ENCODE measurements at places on chromosomes 5 and 9.

GRCh38 chr5:4941957-4942830 is 197.9 kb upstream of the ADAMTS16 start:
- DNase-seq, result no peak

- peak; percentile 96 for DNase-seq
Measured at GRCh38 chr9:86126998-86127972, 27.9 kb upstream of the GOLM1 start.

- no peak for DNase-seq
Measured at GRCh38 chr5:59955241-59955640, 61.7 kb upstream of the PDE4D start.

- DNase-seq, result no peak
Measured at GRCh38 chr5:34574936-34575467, 81.1 kb upstream of the RAI14 start.

- no peak for DNase-seq
Measured at GRCh38 chr9:135201711-135202110, 114.2 kb downstream of the OLFM1 start.

GRCh38 chr5:116824751-116825438 is 250.3 kb upstream of the SEMA6A start:
- DNase-seq, result no peak

GRCh38 chr5:171311322-171312077 is 2.5 kb downstream of the TLX3 start:
- no peak for DNase-seq

DNA sequence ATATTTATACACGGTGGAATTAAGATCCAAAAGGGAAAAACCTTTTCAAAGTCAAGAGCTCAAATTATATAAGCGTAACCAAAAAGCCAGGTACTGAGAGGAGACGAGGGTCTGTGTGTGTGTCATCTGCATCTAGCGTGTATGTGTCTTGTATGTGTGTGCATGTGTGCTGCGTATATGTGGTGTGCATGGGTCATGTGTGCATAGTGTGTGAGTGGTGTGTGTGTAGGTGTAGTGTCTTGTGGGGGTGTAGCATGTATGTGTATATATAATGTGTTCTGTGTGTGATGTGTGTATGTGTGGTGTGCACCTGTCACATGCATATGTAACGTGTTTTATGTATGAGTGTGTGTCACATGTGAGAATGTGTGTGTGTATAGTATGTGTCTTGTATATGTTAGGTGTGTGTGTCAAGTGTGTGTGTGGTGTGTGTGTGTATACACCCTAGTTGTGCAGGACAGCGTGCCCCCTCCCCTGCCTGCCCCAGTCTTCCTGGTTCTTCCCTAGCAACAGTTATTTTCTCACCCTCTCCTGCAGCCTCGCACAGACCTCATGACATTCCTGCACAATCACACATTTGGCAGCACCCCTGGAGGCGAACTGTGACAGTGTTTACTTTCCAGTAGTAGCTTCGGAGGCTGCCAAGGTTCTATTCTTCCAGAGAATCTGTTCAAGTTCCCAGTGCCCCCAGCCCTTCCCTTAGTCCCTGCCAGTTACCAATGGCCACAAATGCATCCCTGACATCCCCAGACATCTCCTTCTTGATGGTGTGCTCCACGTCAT is 27.1 kb upstream of the TNIP1 start:
- DNase-seq, result no peak

DNA sequence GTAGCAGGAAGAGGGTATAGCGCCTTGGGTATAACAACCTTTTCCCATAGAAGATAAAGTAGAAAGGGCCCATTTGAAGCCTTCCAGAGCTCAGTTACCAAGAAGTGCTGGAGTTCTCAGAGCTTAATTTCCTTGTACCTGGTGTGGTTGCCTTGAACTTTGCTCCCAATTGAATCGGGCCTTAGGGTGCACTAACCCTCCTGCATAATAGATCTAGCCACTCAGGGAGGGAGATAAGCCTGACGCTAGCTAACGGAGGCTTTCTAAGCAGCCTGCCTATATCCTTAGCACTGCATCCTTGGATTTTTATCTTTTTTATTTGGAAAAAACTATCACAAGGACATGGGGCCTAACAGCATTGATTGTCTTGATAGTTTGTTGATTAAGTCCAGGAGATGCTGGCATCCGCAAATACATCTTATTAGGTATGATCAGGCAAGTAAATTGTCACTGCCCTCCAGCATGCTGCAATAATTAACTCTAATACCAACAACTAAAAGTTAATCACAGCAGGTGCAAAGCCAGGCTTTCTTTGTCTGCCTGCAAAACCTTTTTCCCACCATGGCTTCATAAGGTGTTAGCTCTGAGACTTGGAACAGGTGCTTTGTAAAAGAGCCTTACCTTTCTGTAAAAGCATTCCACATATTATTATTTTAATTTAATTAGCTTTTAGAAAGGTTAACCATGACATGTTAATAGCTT is 199.4 kb downstream of the SREK1 start:
- no peak for DNase-seq

- no peak for DNase-seq
Measured at GRCh38 chr5:89064054-89064453, 181.1 kb upstream of the MEF2C start.

- no peak for DNase-seq
Measured at GRCh38 chr9:127162864-127163365, 40.5 kb upstream of the ANGPTL2 start.

- DNase-seq, result no peak
Measured at GRCh38 chr9:20054734-20055133, 265.9 kb upstream of the SLC24A2 start.

DNA sequence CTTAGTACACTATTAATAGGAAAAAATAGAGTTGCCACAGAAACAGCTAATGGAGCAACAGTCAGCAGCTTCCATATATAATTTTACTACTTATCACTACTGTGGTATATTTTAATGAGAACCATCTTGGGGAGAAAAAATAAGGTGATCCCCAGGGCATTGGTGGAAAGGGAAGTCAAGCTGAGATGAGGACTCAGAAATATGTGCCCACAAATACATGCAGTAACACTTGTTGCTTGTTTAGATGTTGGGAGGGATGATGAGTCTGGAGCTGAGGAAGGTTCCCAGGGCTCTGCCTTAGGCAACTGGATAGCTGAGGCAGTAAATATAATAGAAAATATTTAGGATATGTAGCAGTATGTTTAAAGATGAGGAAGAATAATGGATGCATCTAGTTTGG is 280.1 kb upstream of the PDE4D start:
- DNase-seq, result no peak

GRCh38 chr5:57307516-57307915 is 133.7 kb downstream of the GPBP1 start:
- no peak for DNase-seq

DNA sequence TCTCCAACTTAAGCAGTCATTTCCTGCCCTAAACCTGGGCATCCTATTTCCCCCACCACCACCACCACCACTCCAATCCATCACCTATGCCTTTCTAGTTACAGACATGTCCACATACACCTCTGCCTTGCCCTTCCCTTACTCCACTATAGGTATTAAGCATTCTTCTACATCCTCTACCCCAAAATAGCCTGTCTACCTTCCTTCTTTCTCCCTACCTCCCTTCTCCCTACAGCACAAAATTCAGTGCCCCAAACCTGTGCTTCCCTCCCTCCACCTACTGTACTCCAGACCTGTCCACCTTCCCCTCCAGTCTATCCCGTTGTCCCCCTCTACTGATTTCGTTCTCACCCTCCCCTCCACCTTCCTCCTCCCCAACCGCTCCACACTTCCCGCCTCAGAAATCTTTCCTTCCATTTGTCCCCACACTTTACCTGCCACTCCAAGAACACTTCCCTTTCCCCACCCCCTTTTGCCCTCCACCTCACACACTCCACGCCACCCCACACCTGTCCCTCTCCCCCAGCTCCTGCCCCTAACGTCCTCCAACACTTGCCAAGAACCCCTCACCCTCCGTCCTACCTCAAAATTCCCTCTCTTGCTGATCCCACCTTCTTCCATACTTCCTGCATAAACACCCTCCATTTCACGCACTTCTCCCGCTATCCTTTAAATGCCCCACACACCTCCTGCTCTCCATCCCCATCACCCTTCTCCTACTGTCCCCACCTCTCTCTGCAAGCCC is 1.6 kb downstream of the STRBP start:
- DNase-seq, result no peak

DNA sequence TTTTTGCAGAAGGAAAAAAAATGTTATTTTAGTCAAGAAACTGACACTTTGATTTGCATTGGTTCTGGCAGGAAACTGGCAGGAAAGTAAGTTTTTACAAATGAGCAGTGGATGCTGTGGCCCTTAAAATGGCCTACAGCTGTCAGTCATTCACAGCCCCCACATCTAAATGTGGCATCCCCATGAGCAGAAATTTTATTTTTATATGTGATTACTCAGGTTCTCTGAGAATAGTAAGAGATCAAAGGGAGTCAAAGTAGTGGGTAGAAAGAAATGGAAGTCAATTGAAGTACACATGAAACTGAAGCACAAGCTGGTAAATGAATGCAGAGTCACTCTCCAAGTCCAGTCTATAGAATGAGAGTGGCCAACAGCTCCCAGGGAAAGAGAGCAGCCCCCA is 80.3 kb downstream of the ENC1 start:
- no peak for DNase-seq

DNA sequence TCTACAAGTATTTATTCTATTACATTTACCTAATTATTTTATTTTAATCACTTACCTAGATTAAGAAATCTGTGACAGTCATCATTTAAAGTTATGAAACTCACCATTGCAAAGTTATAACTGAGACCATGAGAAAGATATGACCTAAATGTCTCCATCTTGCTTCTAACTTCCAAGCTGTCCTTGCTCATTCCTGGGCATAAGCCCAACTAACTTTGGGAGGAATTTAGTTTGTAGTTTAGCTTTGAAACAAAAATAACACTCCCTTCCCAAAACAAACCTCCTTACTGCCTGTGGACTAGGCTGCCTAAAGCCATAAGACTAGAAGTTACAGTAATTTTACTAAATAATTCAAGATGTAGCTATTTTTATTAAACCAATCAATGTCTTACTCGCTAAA is 195.6 kb upstream of the RAI14 start:
- DNase-seq, result no peak

DNA sequence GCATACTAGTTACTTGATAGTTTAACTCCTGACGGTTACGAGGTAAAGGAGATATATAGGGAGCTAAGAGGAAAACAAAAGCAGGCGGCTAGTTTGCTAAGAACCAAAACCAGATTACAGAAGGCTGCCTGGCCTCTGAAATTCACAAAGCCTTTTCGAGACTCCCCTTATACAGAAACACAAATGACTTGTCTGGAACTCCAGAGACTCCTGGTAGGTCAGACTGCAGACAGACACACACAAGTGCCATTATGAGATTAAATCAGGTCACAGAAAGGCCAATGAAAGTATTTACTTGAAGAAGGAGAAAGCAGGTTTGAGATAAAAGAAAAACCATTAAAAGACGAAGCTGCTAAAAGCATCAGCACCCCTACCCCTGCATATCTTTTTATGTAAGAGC is 142.5 kb upstream of the LRRTM2 start:
- no peak for DNase-seq

Measured in HCT116 (cell line).